ENCODE measurements at places on chromosomes 4 and X. TPM values are rescaled to one million over a fixed set of nuclear protein-coding genes. Genes with fewer than 3 reads are reported as not detected.
A peak's percentile ranks its signal among the peaks of the same experiment; 100 is the strongest.

- no peak for DNase-seq
These were observed 33.7 kb upstream of the SPP1 start for GRCh38 chr4:87941537-87942392.

- no peak for DNase-seq
These were observed 256.8 kb upstream of the VCX start for GRCh38 chrX:7586126-7586525.

DNA sequence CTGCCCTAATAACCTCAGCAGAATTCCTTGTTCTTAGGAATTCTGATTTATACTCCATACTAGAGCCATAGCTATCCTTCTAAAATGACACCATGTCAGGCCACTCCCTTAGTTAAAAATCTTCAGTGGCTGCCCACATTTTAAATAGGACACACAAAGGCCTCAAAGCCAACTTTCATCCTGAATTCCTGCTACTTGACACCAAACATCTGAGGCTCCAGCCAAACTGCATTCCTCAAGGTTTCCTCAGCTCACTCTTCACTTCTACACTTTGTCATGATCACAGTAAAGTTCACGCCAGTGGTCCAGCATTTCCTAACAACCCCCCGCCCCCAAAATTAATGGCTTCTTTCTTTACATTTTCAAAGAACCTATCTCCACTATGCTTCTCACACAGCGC, 124.3 kb downstream of the ADGRA3 start:
- DNase-seq: no peak

- peak; percentile 41 for DNase-seq
These were observed at the start of gene ARMCX4 for GRCh38 chrX:101485212-101485949. TSS of gene ARMCX4 (plus strand) at chrX:101485456. CDS start at chrX:101488590, 3,134 bp downstream.

Gene BEND4
- 1.2 TPM for total RNA-seq

Gene TRO
- 7.9 TPM for total RNA-seq

- DNase-seq: no peak
These were observed 813.7 kb downstream of the DMD start for GRCh38 chrX:32397562-32398216.

Gene EPHA5
- not detected for total RNA-seq

GRCh38 chr4:33073811-33074210, 2353.6 kb downstream of the PCDH7 start:
- DNase-seq: no peak

DNA sequence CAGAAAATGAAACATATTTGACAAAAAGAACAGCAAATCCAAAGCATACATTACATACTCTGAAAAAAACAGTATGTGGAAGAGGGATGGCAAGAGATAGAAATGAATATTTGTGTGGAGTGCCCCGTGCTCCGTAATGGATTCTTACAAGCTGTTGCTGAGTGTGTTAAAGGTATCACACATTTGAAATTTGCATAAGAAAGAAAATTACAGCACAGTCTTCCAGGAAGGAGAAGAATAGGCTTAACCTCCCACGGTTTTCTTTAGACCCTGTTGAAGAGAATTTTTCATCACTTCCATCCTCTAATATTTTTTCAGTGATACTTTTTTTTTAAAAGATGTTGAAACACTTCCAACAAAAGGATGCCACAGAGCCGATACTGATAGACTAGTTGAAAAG, 1489.4 kb downstream of the RAPGEF2 start:
- no peak for DNase-seq

DNA sequence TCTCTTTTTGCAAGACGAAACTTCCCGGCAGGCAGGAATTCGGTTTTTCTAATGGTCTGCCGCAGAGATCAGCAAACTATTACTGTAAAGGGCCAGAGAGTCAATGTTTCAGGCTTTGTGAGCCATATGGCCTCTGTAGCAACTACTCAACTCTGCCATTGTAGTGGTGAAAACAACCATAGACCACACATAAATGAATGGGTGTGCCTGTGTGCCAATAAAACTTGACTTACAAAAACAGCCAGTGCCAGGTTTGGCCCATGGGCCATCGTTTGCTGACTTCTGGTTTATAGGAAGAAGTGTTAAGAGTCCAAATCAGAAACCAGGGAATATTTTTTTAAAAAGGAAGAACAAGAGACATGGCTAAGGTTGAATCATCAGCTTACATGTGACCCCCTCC, 163.0 kb downstream of the SH3KBP1 start:
- no peak for DNase-seq

Gene AVPR2
- total RNA-seq: not detected

GRCh38 chrX:23864742-23865326, 42.9 kb downstream of the APOO start:
- DNase-seq: no peak

GRCh38 chr4:54683616-54684346, 26.0 kb downstream of the KIT start:
- peak; percentile 32 for DNase-seq

Gene RAP1GDS1
- 61.8 TPM for total RNA-seq

DNA sequence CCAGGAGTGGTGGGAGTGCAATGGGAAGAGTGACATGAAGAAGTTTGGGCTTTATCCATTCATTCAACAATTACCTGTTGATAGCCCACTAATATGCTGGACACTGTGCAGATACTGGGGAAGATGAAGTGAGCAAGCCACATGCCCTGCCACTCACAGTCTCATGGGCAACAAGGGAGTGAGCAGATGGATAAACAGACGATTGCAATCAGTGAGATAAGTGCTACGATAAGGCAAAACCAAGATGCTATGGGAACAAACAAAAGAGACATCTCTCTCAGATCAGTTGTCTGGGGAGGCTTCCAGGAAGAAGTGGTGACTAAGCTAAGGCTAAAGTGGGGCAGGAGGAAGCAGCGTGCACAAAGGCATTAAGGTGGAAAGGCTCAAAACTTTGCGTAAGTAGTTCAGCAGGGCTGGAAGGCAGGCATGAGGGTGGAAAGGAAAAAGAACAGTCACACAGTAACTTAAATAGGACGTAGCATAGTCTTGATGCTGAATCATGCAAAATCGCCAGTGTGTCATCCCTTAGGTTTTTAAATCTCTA, 31.7 kb downstream of the GAB3 start:
- no peak for DNase-seq

Measured in activated naive CD8-positive, alpha-beta T cell treated with anti-CD3 and anti-CD28 coated beads for 36 hours (primary cell).